Right lobe of liver (tissue), 6 donors: ENCODE measurements at places on chromosomes 12 and 14.

DNA sequence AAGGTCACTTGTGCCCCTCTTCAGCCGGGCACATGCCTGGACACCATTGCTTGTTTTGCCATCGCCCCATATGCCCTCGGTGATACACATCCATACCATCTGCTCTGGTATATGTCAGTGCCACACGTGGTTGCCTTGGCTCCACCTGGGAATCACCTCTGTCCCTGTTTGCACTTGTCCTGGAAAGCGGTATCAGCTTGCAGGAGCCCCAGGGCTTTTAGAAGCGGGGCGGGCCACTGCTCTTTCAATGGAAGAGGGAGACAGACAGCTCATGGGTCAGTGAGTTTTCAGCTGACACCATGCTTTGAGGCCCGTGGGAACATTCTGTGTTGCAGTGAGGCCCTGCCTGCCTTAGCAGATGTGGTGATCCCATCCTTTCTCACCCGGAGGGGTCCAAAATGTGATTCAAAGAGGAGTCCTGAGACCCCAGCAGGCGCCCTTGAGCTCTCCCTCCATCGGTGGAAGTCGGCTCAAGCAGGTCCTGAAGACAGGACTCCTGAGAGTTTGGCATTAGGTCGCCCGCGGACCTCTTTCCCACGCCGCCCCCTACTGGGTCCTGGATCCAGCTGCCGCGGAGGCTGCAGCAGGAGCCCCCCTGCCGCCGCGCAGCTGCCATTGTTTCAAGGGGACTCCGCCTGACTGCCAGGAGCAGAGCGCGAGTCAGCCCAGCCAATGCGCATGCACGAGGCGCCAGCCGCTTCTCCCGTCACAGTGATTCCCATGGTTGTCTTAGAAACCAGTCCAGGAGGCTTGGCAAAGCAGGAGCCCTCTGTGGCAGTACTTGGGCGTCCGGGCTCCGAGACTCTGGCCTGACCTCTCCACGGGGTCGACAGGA lies 773.2 kb upstream of the ALG10B start:
- no peak for DNase-seq

DNA sequence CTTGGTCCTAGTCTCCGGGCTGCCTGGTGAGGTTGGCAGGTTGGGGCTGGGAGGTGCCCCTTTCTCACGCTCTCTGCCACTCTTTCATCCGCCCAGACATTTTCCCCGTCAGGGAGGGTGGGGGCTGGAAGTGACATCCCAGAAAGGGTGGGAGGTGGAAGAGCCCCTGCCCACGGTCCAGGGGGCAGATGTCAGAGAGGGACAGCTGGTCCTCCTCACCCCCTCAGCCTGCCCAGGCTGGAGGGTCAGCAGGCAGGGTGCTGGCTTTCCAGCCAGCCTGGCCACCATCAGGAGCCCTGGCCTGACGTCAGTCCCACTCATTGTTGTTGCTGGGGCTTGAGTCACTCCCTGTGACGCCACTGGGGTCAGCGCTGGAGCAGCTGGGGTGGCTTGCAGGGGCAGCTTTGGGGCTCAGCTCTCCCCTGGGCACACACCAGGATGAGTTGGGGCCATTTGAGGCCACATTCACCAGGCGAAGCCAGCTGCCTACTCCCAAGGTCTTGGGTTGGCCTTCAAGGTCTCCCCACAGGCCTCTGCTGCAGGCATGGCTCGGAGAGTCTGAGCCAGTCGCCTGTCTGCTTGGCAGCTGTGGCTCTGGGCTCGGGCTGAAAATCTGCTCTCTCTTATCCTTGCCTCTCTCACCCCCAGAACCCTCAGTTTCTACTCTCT lies 5.7 kb upstream of the ATG101 start:
- no peak for DNase-seq

- DNase-seq, result no peak
These were observed 28.2 kb downstream of the G2E3 start for GRCh38 chr14:30587141-30587540.

DNA sequence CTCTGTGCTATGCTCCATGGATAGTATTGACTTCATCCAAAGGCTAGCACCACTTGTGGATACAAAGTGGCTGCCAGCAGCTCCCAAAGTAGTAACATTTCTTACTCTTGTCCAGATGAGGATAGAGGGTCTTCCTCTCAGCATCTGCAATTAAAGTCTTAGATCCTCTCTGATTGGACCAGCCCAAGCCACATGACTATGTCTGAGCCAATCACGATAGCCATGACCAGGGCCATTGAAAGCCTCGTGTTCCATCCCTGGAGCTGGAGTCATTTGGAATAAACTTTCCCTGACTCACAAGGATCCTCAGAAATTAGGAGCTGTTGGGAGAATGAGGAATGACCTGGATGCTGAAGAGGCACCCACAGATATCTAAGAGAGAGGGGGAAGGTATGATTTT lies 28.5 kb upstream of the SLC24A4 start:
- no peak for DNase-seq

DNA sequence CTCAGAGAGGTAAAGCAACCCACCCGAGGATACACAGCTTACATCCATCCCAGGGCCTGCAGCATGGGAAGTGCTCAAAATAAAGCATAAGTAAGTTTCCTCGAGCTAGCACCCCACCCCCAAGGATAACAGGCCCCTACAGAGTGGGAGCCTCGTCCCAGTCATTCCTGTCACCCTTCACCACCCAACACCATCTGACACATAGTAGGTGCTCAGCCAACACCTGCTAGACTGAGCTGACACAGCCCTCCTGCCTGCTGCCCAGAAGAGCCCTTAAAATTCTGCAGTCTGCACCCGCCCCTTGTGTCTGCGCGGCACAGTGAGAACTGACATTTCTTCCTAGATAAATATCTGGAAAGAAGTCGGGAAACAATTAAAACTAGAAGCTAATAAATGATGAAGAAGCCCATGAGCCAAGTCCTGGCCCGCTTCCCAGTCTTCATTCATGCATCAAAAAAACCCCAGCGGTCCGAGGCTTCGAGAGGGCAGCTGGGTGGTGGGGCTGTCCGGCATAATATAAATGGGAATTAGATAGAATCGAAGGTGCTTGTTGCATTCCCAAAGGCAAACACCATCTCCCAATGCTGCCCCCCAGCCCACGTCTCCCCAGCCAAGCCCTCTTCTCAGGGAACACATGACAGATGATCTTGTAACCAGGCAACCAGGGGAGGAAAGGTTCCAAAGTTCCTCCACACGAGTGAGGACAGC lies 76.2 kb downstream of the BCL11B start:
- DNase-seq, result no peak

- DNase-seq, result no peak
These were observed 67.9 kb downstream of the TSPAN9 start for GRCh38 chr12:3145033-3145432.

DNA sequence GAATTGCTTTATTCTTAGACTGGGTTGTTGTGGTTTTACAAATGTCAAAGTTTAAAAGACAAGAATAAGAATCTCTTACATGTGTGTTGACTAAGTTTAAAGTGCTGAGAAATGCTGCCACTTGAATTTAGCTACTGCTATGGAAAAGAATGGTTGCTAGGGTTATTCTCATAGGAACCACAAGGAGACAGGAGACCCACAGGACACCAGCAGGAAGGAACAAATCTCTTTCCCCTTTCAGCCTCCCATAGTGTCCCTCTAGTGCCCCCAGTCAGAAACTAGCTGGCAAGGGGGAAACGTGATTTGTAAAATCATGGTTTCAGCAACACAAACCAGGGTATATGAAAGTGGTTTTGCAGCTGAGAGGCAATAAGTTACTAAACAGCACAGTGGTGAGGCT lies 102.7 kb downstream of the ST8SIA1 start:
- DNase-seq, result no peak

- no peak for DNase-seq
These were observed 212.1 kb downstream of the PHLDA1 start for GRCh38 chr12:75819512-75819911.

DNA sequence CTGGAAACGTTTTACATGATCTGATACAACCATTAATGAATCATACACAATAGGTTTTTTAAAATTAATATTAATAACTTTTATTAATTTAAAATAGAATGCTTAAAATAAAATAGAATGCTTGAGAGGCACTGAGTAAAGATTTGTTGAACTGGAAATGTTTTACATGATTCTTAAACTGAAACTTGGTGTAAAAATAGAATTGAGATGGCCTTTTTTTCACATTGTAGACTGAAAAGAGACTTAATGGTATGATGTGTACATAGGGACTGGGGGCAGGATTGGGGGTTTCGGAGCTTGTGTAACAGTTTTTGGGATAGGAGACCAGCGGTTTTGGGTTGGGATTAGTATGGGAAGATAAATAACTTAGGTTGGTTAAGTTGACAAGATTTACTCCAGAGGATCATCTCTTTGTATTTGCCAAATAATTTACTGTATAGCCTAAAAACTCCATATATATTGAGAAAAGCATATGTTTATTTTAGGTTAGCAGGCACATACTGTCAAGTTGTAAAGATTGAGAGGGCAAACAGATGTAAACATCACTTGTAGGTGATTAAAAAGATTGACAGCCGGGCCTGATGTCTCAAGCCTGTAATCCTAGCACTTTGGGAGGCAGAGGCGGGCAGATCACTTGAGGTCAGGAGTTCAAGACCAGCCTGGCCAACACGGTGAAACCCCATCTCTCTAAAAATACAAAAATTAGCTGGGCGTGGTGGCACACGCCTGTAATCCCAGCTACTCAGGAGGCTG lies 2.0 kb upstream of the ZNF410 start:
- DNase-seq, result no peak

- DNase-seq, result no peak
These were observed 6.2 kb upstream of the SLC7A7 start for GRCh38 chr14:22821193-22822015.

- no peak for DNase-seq
These were observed 135.0 kb downstream of the NCOR2 start for GRCh38 chr12:124432376-124432775.

- DNase-seq, result no peak
These were observed 355.5 kb downstream of the BCL11B start for GRCh38 chr14:98916476-98916875.

DNA sequence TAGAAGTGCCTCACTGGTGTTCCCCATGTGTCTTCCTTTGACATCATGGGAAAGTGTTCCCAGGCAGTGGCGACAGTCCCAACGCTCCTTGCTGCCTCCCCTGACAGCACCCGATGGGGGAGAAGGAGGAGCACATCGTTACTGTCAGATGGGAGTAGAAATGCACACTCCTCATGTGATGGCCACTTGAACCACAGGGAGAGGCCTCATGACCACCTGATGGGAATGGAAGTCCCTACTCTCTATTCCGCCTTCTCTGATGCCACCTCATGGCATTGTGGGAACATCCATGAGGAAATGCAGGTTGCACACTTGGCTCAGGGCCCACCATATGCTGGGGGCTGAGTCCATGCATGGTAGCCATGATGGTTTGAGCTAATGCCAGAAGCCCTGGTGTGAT lies 14.3 kb upstream of the CORO1C start:
- DNase-seq, result no peak

DNA sequence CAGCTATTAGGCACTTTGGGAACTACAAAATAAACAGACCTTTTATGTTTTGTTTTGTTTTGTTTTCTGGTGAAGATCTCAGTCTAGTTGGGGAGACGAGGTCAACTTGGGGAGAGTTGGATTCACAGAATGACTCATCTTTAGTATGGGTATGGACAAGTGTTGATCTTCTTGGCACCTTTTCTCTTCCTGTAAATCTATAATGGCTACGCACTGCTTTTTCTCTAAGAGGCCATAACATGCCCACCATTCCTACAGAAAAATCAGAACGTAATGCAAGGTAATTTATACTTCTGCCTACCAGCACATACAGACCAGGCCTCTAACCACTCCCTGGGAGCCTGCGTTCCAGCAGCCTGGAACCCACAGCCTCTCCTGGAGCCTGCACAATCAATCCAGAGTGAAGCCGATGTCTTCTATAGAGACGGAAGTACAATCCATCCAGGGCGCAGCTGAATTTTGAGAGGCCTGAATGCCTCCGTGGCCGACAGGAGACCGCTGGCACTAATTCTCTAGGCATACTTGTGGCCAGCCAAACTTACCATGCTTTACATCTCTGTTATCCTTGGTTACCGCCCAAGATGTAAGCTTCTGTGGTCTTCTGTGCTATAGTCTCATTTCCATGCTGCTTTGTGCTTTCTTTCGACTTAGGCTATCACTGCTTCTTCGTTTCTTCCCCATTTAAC lies 717 bp downstream of the PPHLN1 start:
- DNase-seq, result no peak

GRCh38 chr14:27929797-27930347 lies 836.7 kb upstream of the FOXG1 start:
- DNase-seq, result no peak

- peak; percentile 87 for DNase-seq
These were observed 12.8 kb downstream of the MTHFD1 start for GRCh38 chr14:64400829-64401459.

- no peak for DNase-seq
These were observed 14.0 kb downstream of the GPR68 start for GRCh38 chr14:91230397-91231035.

DNA sequence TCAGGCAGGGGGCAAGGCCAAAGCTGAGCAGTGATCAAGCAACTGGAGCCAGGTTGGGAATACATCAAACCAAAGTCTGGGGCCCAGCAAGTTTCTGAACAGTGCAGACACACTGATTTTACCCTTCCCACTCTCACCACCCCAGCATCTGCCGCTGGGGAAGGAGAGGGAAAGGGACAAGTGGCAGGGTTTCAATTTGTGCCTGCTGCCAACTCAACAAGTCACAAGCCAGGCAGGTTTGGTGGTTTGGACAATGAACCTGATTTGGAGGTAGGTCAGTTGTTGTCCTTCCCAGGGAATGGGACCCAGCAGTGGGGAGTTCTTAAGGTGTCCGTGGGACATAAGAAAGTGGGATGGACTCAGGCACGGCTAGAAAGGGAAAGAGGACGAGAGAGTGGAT lies 151.9 kb upstream of the NOS1 start:
- DNase-seq, result peak; percentile 87

GRCh38 chr14:77822307-77822706 lies 22.4 kb downstream of the ADCK1 start:
- DNase-seq, result no peak

DNA sequence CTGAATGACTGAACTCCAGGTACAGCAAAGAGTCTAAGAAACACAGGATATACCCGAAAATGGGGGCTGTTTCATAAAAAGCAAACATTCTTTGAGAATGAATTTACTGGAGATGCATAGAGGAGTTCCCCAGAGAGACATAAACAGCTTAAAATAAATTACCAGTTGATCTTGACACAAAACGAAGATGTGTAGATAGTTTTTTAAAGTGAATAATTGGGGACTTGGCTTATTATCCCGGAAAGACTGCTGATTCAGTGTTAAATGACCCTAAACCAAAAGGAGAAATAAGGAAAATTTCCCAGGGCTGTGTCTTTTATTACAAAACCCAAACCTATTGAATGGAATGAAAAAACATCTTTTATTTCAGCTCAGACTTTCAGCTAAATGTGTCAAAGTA lies 1052.8 kb upstream of the TMEM132C start:
- no peak for DNase-seq

GRCh38 chr12:130846369-130846768 lies 7.3 kb upstream of the STX2 start:
- DNase-seq, result no peak

- DNase-seq, result peak; percentile 38
These were observed 27.7 kb upstream of the DHRS2 start for GRCh38 chr14:23608454-23608853.

- no peak for DNase-seq
These were observed 84.5 kb downstream of the TAOK3 start for GRCh38 chr12:118288174-118288573.

- peak; percentile 81 for DNase-seq
These were observed 1.3 kb upstream of the TEDC1 start for GRCh38 chr14:105489542-105490266.

GRCh38 chr14:38553586-38553985 lies 297.7 kb upstream of the CLEC14A start:
- DNase-seq, result no peak

- DNase-seq, result no peak
These were observed 20.2 kb downstream of the GLRX5 start for GRCh38 chr14:95555053-95555452.

- DNase-seq, result no peak
These were observed 243.1 kb downstream of the C12orf75 start for GRCh38 chr12:105573574-105573973.
